ENCODE measurements at places on chromosomes 12 and 14.

DNA sequence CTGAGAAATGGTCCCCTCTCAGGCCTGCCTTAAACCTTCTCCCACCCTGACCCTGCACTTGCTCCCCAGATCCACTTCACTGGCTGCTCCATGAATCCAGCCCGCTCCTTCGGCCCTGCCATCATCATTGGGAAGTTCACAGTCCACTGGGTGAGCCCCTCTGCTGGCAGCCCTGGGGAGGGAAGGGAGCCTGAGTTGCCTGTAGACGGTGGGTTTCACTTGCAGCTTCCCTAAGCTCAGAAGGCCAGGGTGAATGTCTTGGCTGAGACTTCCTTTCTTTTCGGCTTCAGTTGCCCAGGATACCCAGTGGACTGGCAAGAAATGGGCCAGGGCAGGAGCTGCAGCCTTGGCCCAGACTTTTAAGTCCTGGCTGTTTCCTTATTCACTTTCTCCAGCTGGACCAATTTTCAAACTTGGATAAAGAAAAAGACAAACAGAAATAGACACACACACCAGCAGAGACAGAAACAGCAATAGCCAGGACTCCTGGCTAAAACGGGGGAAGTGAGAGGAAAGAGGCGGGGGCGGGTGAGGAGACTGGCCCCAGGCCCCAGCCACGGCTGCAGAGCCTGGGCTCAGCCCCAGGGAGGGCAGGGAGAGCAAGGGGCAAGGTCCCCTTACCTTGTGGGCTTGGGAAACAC, 2.0 kb downstream of the AQP6 start:
- no peak for DNase-seq

- DNase-seq: peak; percentile 7
Measured at GRCh38 chr12:1915082-1915968, 3.1 kb downstream of the CACNA2D4 start.

DNA sequence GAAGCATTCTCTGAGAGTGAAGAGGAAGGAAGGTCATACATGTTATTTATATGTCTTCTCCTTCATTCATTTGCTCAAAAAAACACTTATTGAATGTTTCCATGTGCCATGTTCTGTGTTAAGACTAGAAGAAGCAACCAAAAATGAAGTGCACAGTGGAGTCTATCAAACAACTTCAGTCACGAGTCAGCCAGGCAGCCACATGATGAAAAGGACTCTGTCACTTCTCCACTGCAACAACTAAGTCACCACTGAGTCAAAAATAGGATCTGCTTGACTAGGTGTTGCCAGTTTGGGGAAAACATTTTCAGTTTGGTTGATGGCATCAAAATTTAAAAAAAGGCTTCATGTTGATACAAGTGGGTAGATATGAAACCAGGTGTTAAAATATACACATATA, 142.5 kb downstream of the PDE3A start:
- no peak for DNase-seq

DNA sequence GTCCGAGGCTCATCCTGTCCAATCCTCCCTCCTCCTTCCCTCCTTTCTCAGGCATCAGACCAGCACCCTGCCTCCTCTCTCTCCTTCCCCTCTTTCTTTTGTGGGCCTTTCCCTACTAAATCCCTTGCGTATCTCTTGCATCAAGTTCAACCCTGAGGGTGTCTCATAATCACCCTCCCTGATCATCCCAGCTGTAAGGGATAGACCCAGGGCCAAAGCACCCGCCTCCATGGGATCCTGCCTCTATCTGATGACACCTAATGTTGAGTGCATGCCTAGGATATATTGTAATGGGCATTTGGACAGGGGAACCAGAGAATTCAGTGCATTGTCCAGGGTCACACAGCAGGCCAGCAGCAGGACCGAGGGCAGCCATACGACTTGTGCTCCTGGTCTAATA, 84.9 kb downstream of the PHETA1 start:
- DNase-seq: no peak

DNA sequence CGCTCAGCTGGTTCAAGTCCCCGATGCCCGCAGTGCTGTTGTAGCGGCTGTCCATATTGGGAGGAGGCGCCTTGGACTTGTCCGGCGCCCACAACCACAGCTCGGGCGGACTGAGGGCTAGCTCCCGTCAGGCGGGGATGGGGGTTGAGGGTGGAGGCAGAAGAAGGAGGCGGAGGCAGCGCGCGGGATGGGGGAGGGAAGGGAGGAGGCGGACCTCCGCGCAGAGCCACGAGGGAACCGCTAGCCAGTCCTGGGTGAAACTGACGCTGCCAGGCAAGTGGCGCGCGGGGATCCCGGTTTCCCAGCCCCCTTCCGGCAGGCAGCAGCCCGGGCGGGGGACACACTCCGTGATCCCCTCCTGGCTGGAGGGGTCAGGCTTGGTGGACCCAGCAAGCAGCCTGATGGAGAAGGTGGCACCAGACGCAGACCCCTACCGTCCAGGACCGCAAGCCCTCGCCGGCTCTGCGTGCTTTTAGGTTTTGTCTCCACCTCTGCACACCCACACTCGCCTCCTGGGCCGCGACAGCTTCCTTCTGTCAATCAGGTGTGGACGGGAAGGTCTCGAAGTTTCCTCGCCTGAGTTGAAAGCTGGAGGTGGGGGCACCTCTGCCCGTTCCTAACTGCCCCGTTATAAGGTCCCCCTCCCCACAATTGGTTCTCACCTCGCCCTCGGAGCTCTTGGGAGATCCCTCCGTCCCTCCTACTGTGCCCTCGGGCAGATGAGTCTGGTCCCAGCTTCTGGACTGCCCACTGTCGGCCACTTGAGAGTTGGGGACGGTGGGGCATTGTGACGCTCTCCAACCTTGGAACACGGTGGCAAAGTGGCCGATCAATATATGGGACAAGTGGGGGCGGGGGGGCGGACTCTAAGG, at the start of gene CPNE8:
TSS of gene CPNE8 (minus strand) at position 112 of the 872 bp plus-strand sequence. CDS start at position 55, 57 bp downstream.
- DNase-seq: peak; percentile 33

DNA sequence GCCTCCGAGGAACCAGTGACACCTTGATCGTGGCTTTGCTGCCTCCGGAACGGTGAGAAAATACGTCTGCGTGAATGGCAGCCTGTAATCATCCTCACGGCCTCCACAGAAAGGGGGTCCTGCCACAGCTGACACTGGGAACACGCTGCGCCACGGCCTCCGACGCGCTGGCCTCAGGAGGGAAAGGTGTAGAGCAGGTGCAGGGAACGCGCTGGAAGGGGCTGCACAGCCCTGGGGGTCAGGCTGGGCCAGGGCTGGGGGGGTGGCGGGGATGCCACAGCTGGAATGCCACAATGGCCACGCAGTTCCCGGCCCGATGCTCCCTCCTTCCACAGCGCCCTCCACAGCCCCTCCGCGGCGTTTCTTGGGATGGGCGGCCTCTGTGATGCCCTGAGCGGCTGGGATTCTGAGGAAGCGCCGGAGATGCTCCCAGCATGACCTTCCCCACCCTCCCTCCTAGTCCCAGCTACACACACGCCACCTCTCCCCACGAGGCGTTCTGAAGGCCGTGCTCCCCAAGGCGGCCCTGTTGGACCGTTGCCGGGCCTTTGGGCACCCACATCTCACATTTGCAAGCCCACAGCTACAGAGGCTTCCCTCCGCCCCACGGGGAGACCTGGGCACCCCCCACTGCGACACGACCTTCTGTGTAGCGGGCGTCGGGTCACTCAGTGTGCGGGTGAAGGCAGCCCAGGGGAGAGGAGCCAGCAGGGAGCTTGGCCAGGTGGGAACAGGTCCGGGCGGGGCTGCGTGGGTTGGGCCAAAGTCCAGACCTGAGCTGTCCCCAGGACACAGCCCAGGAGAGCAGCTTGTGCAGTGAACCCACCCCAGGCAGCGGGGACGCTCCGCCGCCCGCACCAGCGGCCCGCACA, 31.8 kb upstream of the GALNT9 start:
- DNase-seq: no peak

GRCh38 chr12:47949441-47950341, 13.7 kb upstream of the TMEM106C start:
- DNase-seq: peak; percentile 42

- no peak for DNase-seq
Measured at GRCh38 chr12:124790650-124791400, 72.8 kb downstream of the SCARB1 start.

- no peak for DNase-seq
Measured at GRCh38 chr12:67884596-67884995, 104.7 kb upstream of the IFNG-AS1 start.

All from T-helper 17 cell (primary cell).